ENCODE measurements at places on chromosomes 5 and 9.

DNA sequence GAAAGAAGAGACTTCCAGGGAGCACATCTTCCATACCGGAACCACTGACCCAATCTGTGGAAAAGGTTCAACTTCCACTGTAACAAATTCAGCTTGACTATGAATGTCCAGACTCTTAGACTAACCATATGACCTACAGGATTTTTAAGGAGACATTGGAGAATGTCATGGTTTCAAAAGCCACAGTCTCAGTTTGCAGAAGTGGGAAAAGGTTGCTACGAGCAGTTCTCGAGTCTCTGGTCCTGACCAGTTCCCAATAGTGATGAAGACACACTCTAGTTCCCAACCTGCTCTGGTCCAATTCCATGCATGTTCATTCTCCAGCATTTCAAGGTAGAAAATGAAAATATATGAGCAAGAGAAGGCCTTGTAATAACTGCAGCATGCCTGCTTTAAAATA is 158.0 kb downstream of the MAPKAP1 start:
- DNase-seq: no peak

GRCh38 chr5:33242277-33242676 is 198.5 kb upstream of the TARS1 start:
- no peak for DNase-seq

GRCh38 chr5:6081727-6082210 is 296.6 kb downstream of the MED10 start:
- no peak for DNase-seq

DNA sequence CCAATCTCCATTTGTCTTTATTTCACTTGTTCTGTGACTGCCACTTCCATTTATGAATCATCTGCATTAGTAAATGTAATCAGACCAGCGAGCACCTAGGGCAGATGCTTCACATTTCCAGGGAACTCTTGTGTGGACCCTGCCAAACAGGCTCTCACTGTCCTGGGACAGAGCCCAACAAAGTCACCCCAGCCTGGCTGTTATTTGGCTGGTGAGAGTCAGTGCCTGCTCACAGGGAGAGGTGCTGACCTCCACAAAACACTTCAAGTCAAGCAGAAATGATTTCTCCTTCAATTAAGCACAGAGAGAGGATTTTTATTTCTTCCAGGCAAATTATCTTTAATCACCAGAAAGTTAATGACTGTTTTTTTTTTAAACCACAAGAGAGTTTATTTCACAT is 568.0 kb downstream of the MTRR start:
- no peak for DNase-seq

DNA sequence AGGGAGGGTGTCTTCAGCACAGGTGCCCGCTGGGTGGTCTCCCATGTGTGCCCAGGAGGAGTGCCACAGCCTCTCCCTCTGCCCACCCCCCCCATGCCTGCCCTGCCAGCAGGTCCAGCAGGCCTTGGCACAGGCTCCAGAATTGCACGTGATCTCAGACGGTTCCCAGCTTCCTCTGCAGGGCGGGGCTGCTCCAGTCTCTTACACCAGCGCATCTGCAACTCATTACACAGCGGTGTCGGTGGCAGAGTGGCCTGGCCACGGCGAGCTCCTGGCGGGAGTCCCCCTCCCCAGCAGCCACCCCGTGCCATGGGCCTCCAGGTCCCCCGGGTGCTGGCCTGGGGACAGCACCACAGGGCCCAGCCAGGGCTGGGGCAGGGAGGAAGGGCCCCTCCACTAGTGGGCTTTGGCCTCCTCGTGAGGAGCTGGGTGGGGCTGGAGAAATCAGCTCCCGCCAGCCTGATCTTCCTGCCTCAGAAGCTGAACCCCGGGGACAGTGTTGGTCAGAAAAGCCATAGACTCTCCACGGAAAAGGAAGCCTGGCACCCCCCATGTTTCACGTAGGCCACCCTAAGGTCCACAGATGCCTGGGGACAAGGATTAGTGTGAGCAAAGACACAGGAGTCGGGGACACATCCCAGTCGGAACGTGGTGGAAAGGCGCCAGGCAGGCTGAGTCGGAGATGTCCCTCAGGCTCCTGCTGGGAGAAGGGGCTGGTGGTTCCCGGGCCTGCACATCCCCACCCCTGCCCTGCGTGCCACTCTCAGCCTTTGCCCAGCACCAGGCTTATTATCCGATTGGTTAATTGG is 40.2 kb downstream of the RXRA start:
- peak; percentile 77 for DNase-seq

- DNase-seq: no peak
These were observed 30.6 kb downstream of the VAV2 start for GRCh38 chr9:133961226-133962165.

GRCh38 chr5:163379298-163380155 is 57.9 kb upstream of the CCNG1 start:
- DNase-seq: no peak

GRCh38 chr9:116101516-116101915 is 52.1 kb upstream of the PAPPA start:
- DNase-seq: no peak

GRCh38 chr9:3001311-3001710 is 157.4 kb upstream of the PUM3 start:
- no peak for DNase-seq

- no peak for DNase-seq
These were observed 94.5 kb downstream of the PDE4D start for GRCh38 chr5:59798862-59799667.

DNA sequence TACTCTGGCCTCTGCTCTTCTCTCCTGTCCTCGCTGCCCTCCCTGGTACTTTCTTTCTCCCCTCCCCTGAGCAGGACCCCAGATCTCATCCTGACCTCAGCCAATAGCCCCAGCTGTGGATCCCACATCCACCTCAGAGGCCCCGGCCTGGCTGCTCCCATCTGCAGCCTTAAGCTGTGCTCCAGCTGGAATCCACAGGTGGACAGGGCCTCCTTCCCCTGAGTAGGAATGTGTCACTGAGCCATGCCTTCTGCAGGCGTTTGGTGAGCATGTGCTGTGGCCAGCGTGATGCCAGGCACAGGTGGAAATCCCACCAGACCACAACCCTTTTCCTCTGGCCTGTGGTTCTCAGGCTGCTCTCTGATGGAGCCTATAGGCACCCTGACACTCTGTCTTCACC is 68.9 kb downstream of the C5orf15 start:
- DNase-seq: no peak

- DNase-seq: no peak
These were observed 676 bp upstream of the OCLN start for GRCh38 chr5:69491838-69492390.

DNA sequence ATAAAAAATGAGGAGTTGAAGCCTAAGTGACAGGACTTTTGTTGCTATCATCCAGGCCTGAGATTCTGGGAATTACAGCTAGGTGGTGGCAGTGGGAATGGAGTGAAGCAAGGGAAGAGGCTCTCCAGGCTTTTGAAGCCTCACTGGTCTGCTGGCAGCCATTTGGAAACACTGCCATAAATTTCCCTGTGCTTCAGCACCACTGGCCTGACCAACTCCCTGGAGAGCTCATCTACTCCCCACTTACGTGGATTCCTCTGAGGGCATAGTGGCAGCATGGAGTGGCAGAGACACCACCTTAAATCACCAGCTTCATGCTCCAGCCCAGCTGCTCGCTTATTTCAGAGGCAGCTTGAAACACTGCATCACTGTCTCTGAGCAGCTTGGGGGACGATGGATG is 518.2 kb downstream of the TLR4 start:
- DNase-seq: no peak

DNA sequence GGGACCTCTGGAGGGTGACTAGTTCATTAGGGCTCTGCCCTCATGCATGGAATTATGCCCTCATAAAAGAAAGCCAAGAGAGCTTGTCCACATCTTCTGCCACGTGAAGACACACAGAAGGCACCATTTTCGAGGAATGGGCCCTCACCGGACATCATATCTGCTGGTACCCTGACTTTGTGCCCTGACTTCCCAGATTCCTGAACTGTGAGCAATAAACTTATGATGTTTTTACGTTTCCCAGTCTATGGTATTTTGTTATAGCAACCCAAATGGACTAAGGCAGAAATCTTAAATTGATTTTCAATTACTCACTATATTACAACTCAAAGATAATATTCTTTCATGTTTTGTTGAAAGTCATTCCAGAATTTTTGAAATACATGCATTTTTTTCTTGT is 163.8 kb upstream of the PAPPA start:
- no peak for DNase-seq

DNA sequence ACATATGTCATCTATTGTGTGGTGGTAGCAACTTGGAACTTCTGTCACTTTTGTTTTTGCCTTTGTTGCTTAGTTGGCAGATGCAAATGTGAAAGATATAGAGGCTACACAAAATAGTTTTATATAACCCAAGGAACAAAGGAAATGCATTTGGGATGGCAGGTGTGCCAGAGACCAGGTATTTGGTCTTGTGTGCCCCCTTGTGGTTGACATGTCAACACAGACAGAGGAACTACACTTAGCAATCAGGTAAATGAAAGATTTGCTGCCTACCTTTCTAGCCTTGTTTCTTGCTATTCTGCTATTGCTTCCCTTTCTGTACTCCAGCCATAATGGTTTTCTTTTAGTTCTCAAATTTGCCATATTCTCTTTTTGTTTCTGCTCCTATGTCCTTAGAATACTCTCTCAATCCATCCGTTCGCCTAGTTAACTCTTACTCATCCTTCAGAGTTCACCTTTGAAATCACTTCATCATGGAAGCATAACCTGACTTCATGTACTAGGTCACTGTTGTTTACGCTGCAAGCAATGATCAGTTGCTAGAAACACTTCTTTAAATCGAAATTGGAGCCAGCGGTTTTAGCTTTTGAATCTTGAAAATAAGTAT is 119.5 kb downstream of the TRPM3 start:
- no peak for DNase-seq

- peak; percentile 81 for DNase-seq
These were observed 15.1 kb downstream of the GPSM1 start for GRCh38 chr9:136342181-136343120.

GRCh38 chr5:14465116-14465515 is 116.5 kb upstream of the OTULINL start:
- no peak for DNase-seq

DNA sequence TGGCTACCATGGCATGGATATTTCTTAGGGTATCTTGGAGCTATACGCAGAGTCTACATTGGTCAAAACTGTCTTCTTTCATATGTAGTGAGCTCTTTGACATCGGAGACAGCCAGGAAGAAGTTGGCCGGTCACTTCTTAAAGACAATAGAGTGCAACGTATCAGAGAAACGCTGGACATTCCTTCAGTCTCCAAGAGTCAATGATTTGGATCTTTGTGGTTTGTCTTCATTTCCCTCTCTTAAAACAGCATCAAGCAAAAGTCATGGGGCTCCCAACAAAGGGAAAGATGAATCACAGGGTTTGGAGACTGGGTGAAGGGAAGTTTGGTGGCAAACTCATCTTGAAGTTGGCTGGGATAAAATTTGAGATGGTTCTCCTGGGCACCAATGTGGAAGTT is 320.1 kb downstream of the AGTPBP1 start:
- DNase-seq: no peak

- no peak for DNase-seq
These were observed 41.8 kb downstream of the KLHL3 start for GRCh38 chr5:137693951-137694721.

GRCh38 chr5:76794871-76795270 is 24.0 kb upstream of the F2RL1 start:
- no peak for DNase-seq

DNA sequence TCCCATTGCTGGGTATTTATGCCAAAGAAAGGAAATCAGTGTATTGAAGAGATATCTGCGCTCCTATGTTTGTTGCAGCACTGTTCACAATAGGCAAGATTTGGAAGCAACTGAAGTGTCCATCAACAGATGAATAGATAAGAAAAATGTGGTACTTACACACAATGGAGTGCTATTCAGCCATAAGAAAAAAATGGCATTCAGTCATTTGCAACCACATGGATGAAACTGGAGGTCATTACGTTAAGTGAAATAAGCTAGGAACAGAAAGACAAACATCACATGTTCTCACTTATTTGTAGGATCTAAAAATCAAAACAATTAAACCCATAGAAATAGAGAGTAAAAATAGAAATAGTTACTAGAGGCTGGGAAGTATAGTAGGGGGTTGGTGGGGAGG is 1133.1 kb upstream of the ACO1 start:
- DNase-seq: no peak

DNA sequence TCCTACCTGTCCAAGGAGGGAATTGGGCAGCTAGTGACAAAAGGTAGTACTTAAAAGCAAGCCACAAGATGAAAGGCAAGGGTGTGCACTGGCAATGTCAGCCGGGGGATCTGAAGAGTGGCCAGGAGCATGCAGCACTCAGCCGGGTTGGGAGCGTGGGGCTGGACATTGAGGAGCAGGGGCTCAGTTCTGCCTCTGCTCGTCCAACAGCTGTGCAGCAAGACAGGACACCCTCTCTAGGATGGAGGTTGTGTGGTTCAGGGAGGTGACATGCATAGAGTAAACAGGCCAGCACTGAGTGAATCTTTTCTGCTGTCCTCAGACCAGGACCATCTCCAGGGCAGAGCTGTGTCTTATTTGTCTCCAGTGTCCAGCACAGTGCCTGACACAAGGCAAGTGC is 235.3 kb downstream of the CRB2 start:
- no peak for DNase-seq

DNA sequence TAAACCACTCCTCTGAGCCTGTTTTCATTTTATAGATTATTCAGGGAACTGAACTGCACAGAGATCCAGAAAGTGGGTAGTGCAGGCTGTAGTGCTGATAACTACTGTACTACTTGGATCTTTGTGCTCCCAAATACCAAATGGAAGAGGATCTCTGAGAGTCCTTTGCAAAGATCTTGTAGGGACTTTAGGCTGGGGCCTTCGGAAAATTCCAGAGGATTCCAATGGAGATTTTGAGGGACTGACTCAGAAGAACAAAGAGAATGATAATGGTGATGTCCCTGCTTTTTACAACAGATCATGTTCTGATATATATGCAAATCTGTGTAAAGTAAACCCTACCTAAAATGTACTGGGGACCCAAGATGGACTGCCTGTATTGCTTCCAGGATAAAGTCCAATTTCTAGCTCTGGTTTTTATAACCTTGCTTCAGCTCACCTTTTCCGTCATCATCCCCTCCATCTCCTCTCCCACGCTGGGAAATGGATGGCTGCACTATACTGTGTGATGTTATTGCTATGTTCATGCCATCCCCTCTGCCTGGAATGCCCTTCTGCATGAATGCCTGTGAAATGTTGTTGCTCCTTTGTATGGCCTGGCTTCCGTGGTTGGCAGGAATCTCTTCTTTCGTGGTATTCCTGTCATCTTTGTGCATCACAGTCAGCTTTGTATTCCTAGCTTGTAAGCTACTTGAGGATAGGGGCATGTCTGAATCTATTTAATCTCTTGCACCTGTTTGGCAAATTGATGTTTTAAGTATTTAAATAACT is 9.7 kb upstream of the PSMD5 start:
- no peak for DNase-seq
